ENCODE measurements at places on chromosomes 2 and 18. TPM values are rescaled to one million over a fixed set of nuclear protein-coding genes. Genes with fewer than 3 reads are reported as not detected.
A peak's percentile ranks its signal among the peaks of the same experiment; 100 is the strongest.

DNA sequence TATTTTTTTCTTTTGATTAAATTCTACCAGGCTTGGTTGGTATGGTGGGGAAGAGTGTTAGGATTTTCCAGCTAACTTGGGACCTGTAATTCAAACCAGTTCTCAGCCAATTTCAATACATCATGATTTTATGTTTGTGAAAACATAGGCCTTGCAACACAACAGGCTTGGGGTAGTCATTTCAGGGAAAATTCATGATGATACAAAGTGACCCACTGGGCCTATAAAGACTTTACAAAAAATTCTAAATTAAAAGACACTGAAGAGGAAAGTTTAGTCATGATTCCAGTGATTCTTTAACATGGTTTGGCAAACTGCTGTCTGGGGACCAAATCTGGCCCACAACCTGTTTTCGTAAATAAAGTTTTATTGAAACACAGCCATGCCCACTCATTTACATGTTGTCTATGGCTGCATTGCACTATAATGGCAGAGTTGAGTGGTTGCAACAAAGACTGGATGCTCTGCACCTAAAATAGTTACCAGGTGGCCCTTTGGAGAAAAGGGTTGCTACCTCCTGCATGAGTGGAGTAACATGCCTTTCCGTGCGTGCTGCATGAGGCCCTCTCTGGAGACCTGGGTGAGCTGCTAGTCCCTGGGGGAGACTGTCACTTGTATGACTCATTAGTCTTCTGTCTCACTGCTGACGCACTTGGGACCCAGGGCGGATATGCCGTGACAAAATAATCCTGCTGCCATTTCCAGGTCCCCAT, 73.6 kb downstream of the NPAS2 start:
- no peak for DNase-seq
- no peaks in the 10 kb centered on the region for H3K27me3 ChIP-seq
- H3K36me3 ChIP-seq, result no peaks in the 10 kb centered on the region
- H3K27ac ChIP-seq, result no peak overlapping the region
- no peaks in the 10 kb centered on the region for H3K4me1 ChIP-seq

Gene ST6GAL2
- not detected for polyA plus RNA-seq

- no peak overlapping the region for H3K27ac ChIP-seq
- no peak overlapping the region for H3K4me3 ChIP-seq
- DNase-seq, result peak; percentile 31
- peaks cover 4% of the 10 kb centered on the region for H3K27me3 ChIP-seq
Measured at GRCh38 chr2:101989740-101990460, 1.9 kb upstream of the IL1R2 start.

GRCh38 chr2:241935774-241936173, 66.2 kb downstream of the RTP5 start:
- no peak for DNase-seq
- no peak overlapping the region for H3K4me3 ChIP-seq
- no peaks in the 10 kb centered on the region for H3K4me1 ChIP-seq
- H3K27me3 ChIP-seq, result no peaks in the 10 kb centered on the region
- H3K36me3 ChIP-seq, result no peaks in the 10 kb centered on the region

Gene RIT2
- polyA plus RNA-seq, result not detected

- H3K4me1 ChIP-seq, result peaks cover 3% of the 10 kb centered on the region
- H3K36me3 ChIP-seq, result no peaks in the 10 kb centered on the region
- H3K4me3 ChIP-seq, result no peak overlapping the region
- H3K27me3 ChIP-seq, result no peaks in the 10 kb centered on the region
- H3K27ac ChIP-seq, result no peak overlapping the region
Measured at GRCh38 chr2:97693476-97693875, 19.9 kb upstream of the ZAP70 start.

- H3K27me3 ChIP-seq, result no peaks in the 10 kb centered on the region
- peaks cover 16% of the 10 kb centered on the region for H3K36me3 ChIP-seq
- H3K4me3 ChIP-seq, result no peak overlapping the region
- DNase-seq, result no peak
Measured at GRCh38 chr2:178499640-178500039, 19.4 kb downstream of the PLEKHA3 start.

DNA sequence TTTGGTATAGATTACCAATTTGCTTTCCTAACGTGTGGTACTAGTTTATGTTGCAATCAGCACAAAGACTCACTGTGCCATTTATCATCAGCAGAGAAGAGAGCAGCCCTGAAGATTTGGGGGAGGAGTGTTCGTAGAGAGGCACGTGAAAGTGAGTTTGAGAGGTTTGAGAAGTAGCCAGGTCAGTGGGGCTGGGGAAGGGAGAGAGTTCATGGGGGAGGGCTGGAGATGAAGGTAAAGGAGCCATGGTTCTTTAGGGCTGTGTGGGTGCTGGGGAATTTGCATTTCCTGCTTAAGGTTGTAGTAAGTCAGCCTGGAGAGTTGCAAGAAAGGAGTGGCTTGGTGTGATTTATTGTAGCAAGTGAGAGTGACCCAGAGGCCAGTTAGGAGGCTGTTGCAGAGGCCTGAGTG, 172.1 kb downstream of the NEDD4L start:
- DNase-seq, result no peak
- H3K27me3 ChIP-seq, result no peaks in the 10 kb centered on the region
- H3K36me3 ChIP-seq, result no peaks in the 10 kb centered on the region
- peaks cover 7% of the 10 kb centered on the region for H3K4me1 ChIP-seq
- no peak overlapping the region for H3K27ac ChIP-seq

Gene HDHD2
- polyA plus RNA-seq, result 7.3 TPM

Gene FAM117B
- 14.1 TPM for polyA plus RNA-seq

Gene FBXO41
- polyA plus RNA-seq, result 29.6 TPM

DNA sequence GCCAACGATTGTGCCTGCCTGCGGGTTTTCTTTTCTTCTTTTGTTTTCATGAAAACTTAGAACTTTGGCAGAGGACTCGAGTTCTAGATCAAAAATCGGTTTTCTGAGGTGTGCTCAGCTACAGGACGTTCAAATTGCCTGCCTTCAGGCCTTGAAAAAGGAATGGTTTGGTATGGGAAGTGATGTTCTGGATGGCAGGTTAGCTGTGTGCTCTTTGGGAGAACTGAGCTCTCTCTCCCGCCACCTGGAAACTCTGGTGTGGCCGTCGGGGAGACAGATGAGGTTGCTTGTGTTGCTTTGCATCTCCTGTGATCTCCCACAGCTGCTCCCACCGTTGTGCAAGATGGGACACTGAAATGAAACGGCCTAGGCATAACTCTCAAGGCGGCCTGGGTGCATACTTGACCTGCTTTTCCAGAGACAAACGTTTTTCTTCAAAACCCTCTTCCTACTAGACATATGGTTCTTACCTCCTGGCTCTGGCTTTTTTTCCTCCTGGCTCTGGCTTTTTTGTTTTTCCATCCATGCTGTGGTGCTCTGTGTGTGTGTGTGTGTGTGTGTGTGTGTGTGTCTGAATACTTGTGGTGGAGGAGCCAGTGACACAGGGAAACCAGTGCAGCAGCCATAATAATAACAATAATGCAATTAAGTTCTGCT, 2.0 kb downstream of the FMNL2 start:
- H3K27ac ChIP-seq, result no peak overlapping the region
- H3K4me1 ChIP-seq, result peaks cover 12% of the 10 kb centered on the region
- no peak overlapping the region for H3K4me3 ChIP-seq
- no peaks in the 10 kb centered on the region for H3K36me3 ChIP-seq

Gene UGT1A6
- polyA plus RNA-seq, result not detected

DNA sequence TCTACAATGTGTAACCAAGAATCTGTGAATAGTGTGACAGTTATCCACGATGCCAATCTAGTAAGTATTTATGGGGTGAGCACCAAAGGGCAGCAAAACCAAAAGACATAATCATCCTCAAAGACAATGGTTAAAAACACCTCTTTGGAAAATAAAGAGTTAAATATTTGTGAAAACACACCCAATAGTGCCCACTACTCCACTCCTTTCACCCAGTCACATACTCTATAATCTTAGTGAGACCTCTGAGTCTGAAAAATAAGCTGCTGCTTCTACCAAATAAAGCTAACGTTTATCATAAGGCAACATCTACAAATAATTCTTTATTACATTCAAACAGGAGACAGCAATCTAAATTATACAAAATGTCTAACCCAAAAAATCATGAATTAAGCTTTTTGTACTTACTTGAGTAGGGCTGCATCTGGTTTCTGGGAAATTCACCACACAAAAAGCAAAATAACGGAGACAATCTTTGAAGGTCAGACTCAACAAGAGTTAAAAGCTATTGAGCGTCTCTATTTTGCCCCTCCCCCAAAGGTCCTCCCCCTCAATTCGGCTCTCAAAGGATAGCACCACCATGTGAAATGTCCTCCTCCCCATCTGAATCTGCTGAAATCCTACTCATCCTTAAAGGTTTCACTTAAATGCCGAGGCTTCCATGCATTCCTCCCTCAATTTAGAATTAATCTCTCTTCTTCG, 2.0 kb downstream of the RAPH1 start:
- no peaks in the 10 kb centered on the region for H3K36me3 ChIP-seq
- no peak for DNase-seq
- no peak overlapping the region for H3K4me3 ChIP-seq
- H3K27ac ChIP-seq, result no peak overlapping the region
- H3K27me3 ChIP-seq, result peaks cover 42% of the 10 kb centered on the region

DNA sequence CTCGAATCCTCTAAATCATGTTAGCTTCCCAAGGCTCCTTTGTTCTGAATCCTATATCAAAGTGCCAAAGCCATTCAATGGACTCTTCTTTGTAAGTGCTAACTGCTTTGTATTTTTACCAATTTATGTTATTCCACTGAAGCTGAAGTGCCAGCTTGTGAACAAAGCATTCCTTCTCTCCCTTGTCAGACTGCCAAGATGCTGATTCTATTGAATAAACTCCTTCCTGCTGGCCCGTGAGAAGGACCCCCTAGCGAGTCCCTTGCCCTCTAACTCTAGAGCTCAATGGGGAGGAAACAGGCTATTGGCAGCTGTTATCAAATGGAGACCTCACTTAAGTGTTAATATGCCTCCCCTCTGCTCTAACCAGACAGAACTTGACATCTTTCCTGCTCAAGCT, 1097.9 kb upstream of the CNTNAP5 start:
- no peaks in the 10 kb centered on the region for H3K36me3 ChIP-seq
- no peak for DNase-seq
- H3K4me3 ChIP-seq, result no peak overlapping the region

DNA sequence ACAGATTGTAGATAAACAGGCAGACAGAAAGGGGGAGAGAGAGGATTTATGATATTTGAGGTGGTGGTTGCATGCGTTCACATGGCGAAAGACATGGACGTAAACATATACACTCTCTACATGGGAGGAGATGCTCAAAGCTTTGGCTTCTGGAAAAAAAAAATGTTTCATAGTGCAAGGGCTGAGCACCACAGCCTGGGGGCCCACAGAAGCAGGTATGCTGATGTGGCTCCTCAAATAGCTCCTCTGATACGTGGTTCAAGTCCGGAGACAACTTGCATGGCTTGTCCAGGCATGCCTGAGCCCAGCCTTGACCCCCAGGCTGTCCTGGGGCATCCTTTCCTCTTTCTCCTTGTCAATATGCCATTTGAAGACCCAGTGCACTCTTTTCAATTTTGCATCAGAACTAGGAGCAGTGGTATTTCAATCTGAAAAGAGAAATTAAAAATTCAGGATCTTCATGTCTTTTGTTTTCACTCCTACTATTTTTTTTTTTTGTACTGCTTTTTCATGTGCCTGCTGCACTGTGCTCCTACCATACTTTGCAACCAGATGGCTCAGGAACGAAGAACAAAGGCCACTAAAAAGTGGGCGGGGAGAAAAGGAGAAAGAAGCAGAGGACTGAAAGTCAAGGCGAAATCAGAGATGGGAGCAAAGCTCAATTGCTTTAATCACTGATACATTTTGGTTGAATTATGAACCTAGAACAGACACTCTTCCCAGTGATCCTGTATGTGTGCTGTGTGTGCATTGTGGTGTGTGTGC, 495.7 kb upstream of the TCF4 start:
- no peak for DNase-seq
- H3K4me1 ChIP-seq, result peaks cover 2% of the 10 kb centered on the region
- no peaks in the 10 kb centered on the region for H3K36me3 ChIP-seq
- H3K27ac ChIP-seq, result no peak overlapping the region

Gene PLB1
- polyA plus RNA-seq, result 0.51 TPM

DNA sequence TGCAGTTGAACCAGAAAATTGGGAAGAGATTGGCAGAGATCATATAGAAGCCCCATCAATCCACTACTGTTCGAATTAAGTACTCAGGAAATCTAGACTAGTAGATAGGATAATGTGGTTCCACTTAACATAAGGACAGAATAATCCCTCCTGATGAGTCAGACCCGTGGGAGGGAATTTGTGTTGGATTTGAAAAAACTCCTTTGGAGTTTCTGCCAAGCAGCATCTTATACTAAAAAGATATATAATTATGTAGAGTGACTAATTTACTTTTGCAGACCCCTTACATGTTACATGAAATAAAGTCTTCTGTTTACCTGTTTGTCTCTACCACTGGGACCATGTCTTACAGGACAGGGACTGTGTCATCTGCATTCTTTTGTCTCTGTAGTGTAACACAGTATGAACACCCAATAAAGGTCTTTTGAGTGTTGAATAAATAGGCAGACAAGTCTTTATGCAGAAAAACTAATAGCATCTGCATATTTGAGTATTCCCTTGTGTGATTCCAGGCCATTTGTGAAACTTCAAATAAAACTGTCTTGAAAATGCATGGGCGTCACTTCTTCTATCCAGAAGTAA, 122.6 kb upstream of the DNAJC10 start:
- H3K27ac ChIP-seq, result no peak overlapping the region
- DNase-seq, result no peak
- no peaks in the 10 kb centered on the region for H3K36me3 ChIP-seq
- no peak overlapping the region for H3K4me3 ChIP-seq

GRCh38 chr2:190261851-190262250, 57.8 kb downstream of the HIBCH start:
- no peaks in the 10 kb centered on the region for H3K4me1 ChIP-seq
- no peak overlapping the region for H3K4me3 ChIP-seq
- DNase-seq, result no peak

DNA sequence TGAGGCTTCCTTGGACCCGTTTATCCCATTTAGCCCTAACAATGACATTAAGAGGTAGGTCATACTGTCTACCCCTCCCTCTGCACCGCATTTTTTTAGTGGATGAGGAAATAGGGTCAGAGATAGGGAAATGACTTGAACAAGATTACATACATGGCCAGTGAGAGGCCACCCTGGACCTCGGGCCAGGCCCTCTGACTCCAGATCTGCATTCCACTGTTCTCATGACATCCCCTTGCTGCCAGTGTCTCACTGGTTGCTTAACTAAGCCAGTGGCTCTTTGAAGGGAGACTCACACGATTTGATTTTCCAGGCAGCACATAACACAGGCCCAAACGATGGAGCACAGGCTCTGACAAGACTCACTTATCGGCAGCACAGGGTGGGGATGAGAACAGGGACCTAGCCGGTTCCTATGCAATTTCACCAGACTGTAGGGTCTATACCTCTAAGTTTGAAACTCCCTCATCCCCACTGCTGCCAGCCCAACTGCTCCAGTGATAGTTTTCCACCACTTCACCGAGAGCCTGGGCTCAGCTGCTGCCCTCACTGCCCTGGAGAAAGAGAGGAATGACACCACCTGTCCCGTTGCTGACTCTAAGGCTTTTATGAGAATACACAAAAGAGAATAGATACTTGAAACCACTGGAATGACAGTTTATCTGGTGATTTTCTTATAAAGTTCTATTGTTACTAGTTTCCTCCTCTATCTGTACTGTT, 82.5 kb downstream of the TMEM247 start:
- H3K4me1 ChIP-seq, result peaks cover 88% of the 10 kb centered on the region
- DNase-seq, result no peak
- no peaks in the 10 kb centered on the region for H3K36me3 ChIP-seq

- no peaks in the 10 kb centered on the region for H3K27me3 ChIP-seq
- no peak for DNase-seq
- no peak overlapping the region for H3K4me3 ChIP-seq
- no peak overlapping the region for H3K27ac ChIP-seq
Measured at GRCh38 chr2:26355038-26355995, 8.7 kb upstream of the ADGRF3 start.

- H3K4me1 ChIP-seq, result no peaks in the 10 kb centered on the region
- H3K36me3 ChIP-seq, result no peaks in the 10 kb centered on the region
- peak; percentile 44 for DNase-seq
- H3K27ac ChIP-seq, result no peak overlapping the region
Measured at GRCh38 chr2:141554810-141555209, 576.0 kb downstream of the LRP1B start.

Gene OTOS
- polyA plus RNA-seq, result not detected

Measured in B cell (primary cell).